T-helper 2 cell treated with Interferon-gamma antibody and Interleukin-4, amounts not matched to agents 5 μg/mL and 100 μg/mL, for 36 hours (primary cell): ENCODE measurements at places on chromosomes 2 and 18.

- DNase-seq: no peak
Observed at GRCh38 chr2:100653449-100654035, 90.7 kb downstream of the PDCL3 start.

GRCh38 chr2:175926272-175926671, 75.8 kb downstream of the LNPK start:
- no peak for DNase-seq

GRCh38 chr2:120926463-120927264, 191.0 kb downstream of the GLI2 start:
- DNase-seq: no peak

GRCh38 chr18:69981948-69982347, 34.3 kb upstream of the CD226 start:
- no peak for DNase-seq

- no peak for DNase-seq
Observed at GRCh38 chr2:1544478-1545069, 131.3 kb downstream of the TPO start.

DNA sequence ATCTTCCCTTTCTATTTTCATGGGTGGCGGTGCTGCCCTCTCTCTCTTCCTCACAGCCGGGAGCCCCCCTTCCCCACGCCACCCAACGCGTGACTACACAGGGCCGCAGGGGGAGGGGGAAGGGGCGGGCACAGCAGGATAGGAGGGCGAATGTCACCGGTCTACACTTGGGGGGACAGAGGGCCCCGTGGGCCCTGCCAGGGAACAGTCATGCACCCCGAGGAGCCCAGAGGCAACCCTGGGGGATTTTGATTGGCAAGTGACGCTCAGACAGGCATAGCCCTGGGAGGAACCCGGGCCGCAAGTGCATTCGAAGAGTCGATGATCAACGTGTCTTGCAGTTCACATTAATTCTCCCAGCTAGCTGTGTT, 91.1 kb upstream of the ANKRD30BL start:
- no peak for DNase-seq

GRCh38 chr2:210188190-210188589, 17.0 kb upstream of the KANSL1L start:
- DNase-seq: no peak

DNA sequence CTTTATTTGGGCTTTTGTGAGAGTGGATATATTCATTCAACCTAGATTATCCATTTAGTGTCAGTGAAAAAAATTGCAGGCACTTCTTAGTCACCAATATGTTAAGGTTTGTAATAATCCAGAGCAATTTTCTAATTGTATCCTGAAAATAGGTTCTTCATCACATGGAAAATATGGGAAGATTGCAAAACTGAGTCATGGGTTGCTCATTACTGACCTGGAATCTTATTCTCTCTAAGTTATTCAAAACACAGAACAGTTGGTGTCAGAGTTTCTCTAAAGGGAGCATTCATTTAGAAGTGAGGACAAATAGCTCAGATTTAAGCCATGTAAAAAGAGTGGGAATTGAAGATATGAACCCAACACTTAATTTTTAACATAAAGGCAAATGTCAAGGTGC, 181.3 kb downstream of the IKZF2 start:
- DNase-seq: no peak

DNA sequence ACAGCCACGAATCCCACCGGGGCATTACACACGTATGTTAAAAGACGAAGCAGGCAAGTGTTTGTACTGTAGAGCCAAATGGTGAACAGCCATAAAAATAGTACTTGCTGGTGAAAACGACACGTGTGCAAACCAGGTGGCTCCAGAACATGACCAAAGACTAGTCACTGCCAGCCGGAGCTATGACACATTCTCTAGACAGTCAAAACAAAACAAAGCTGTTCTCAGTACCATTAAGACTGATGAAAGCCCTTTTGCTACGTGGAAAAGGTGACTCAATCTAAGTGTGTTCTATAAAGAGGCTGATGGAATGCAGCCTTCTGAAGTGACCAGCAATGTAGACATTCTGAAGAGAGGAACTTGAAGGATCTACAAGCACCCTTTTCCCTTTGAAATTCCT, 367.7 kb upstream of the NETO1 start:
- no peak for DNase-seq

DNA sequence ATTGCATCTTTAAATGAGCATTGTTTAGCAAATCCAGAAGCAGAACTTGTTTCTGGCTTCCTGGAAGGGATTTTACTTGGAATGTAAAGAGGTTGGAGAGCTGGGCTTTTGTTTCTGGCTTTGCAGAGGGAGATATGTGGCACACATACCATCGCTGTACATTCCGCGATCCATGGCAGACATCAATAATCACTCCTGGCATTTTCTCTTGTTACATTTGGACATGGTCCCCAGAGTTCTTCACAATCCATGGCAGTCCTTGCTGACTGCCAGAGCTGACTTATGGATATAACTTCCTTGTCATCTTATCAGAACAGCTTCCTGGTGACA, 445.6 kb upstream of the SPRED2 start:
- DNase-seq: no peak

GRCh38 chr2:196500686-196501431, 138.7 kb upstream of the CCDC150 start:
- no peak for DNase-seq
